ENCODE measurements at places on chromosomes 2 and 18.

DNA sequence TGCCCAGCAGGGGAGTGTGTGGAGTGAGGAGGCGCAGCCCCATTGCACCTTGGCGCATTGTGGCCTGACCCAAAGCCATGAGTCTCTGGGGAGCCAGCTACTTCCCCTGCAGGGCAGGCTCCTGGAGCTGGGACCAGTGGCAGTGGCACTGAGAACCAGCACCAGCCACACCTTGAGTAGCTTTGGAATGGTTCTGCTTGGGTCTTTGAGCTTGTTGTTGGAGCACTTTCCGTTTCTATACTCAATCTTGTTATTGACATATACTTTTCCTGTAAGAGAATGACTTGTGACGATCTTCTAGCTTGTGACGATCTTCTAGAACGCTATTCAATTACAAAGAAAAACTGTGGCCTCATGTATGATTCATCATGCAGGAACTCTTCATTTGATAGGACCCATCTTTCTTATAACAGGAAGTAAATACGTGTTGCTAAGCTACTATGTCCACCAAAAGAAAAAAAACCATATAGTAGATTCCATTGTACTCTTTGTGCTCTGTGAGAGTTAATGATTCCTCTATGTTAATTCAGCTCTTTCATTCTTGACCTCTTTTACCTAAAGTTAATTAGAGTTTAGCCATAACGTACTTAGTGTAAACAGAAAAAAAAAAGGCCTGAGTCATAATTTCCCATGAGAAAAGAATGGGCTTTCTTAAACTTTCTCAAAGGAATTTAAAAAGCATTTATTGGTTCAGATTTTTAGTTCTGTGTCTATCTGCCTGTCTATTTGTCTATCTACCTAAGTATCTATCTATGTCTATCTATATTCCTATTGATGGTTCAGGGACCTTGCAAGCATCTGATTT lies 113.1 kb downstream of the GATA6 start:
- DNase-seq = no peak

GRCh38 chr2:210318486-210318885 lies 3.5 kb upstream of the MYL1 start:
- no peak for DNase-seq

DNA sequence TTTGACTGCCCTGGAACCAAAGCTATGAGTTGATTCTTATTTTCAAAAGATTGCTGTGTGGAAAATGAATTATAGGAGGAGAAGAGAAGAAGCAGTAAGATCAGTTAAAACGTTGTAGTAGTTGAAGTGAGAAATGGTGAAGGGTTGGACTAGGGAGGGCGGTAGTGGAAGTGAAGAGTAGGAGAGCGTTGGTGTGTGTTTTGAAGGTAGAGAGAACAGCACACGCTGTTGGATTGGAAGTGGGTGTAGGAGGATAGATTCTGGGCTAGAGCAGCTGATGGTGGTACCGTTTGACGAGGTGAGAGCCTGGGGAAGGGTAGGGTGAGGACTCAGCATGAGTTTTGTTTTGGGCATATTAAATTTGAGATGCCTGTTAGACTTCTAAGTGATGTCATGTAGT lies 18.4 kb downstream of the RIOK3 start:
- DNase-seq = no peak

GRCh38 chr2:39497082-39497801 lies 60.2 kb upstream of the MAP4K3 start:
- no peak for DNase-seq
